ENCODE measurements at places on chromosomes 2 and 18. TPM values are rescaled to one million over a fixed set of nuclear protein-coding genes. Genes with fewer than 3 reads are reported as not detected.
A peak's percentile ranks its signal among the peaks of the same experiment; 100 is the strongest.

- no peak overlapping the region for H3K27ac ChIP-seq
- no peaks in the 10 kb centered on the region for H3K36me3 ChIP-seq
- no peaks in the 10 kb centered on the region for H3K27me3 ChIP-seq
- H3K4me3 ChIP-seq = no peak overlapping the region
Measured at GRCh38 chr2:62112179-62112578, 83.7 kb upstream of the B3GNT2 start.

DNA sequence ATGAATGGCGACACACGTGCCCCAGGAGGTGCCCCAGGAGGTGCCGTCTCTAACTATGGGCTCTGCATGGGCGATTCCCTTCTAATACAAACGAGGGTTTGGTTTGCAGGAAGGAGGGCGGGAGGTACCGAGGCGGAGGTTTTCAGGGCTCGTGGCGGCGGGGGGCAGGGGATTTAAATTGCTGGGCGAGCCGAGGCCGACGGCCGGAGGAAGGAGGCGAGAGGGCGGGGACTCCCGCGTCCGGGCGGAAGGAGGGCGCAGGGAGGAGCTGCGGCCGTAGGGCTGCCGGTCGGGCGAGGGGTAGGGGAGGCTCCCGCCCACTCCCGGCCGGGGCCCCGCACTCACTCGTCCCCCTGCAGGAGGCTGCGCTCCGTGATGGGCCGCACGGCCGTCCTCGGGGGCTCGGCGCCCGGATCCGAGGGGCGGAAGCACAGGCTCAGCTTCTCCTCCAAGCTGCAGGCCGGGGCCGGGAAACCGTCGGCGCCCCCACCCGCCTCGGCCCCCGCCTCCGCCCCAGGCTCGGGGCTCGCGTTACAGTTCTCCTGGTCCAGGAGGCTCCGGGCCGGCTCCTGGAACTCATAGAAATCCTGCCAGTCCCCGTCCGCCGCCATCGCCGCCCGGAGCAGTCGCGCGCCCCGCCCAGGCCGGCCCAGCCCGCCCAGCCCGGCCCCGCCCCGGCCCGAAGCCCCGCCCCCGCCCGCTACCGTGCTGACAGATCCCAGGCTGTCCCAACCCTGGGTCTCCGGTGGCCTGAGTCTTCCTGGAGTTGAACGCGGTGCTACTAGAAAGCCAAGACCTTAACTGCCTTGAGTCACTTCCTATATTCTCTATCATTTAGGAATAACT is at the start of gene FEZ2:
TSS of gene FEZ2 (minus strand) at position 637 of the 846 bp plus-strand sequence. CDS start at position 611, 26 bp downstream.
- peak within 1 kb of the TSS; percentile 99 for H3K4me3 ChIP-seq
- H3K27ac ChIP-seq = peak within 1 kb of the TSS; percentile 97
- peak; percentile 92 for DNase-seq

DNA sequence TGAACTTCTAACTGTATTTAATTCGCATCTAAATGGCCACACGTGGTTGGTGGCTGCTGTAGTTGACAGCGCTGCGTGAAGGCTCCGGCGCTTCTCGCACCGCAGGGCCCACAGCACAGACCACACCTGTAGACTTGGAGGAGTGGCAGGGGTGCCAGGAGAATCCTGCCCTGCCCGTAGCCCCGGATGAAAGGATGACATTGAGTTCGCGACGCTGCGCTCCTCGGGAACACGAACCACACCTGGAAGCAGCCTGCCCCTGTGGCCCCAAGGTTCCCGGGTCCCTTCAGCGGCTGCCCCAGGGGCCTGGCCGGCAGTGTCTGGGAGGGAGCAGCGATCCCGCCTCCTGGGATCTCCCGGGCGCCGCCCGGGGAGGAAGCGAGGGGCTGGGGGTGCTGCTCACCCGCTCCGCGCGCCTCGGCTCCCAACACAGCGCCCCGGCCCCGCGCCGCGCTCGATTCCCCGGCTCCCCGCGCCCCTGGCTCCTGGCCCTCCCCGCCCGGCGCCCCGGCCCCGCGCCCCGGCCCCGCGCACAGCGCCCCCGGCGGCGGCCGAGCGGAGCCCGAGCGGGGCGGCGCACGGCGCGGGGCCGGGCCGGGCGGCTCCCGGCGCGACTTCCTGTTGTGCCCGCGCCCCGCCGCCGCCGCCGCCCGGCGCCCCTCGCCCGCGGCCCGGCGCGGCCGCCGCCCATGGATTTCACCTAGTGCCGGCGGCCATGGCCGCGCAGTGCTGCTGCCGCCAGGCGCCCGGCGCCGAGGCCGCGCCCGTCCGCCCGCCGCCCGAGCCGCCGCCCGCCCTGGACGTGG is at the start of gene RNPEPL1:
TSS of gene RNPEPL1 (plus strand) at position 613 of the 806 bp plus-strand sequence. CDS start at position 716, 103 bp downstream.
- H3K36me3 ChIP-seq = peaks cover 5% of the 10 kb centered on the region
- peak; percentile 79 for DNase-seq
- peak within 1 kb of the TSS; percentile 93 for H3K27ac ChIP-seq

- H3K4me3 ChIP-seq = no peak overlapping the region
- no peaks in the 10 kb centered on the region for H3K36me3 ChIP-seq
- peak overlapping the region; percentile 71 for H3K27ac ChIP-seq
- peak; percentile 56 for DNase-seq
- H3K27me3 ChIP-seq = no peaks in the 10 kb centered on the region
- H3K4me1 ChIP-seq = peaks cover 3% of the 10 kb centered on the region
Measured at GRCh38 chr2:3626812-3627499, 31.0 kb upstream of the ALLC start.

DNA sequence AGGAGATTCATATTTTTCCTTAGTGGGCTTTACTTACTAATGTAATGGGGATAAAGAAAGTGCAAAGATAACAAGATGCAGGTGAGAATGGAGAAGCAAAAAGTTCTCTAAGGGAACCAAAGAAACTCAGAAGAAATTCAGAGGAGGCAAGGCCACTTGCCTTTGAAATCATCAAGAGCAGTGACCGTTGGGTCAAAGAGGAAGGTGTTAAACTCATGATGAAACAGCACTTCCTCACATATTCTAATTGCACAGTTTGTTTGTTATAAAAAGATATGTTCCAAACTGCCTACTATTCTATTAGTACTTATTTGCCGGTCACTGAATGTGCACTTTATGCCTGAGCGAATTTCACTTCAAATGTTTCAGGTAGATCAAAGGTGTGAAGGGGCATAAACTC is 975.1 kb downstream of the BCL11A start:
- no peak overlapping the region for H3K27ac ChIP-seq
- H3K4me1 ChIP-seq = no peaks in the 10 kb centered on the region
- H3K4me3 ChIP-seq = no peak overlapping the region

GRCh38 chr2:122491011-122491410 is 735.6 kb downstream of the TSN start:
- no peak overlapping the region for H3K27ac ChIP-seq
- H3K36me3 ChIP-seq = no peaks in the 10 kb centered on the region
- no peak overlapping the region for H3K4me3 ChIP-seq
- DNase-seq = no peak

GRCh38 chr18:6004683-6005082 is 109.4 kb upstream of the TMEM200C start:
- no peak overlapping the region for H3K27ac ChIP-seq
- DNase-seq = no peak
- no peak overlapping the region for H3K4me3 ChIP-seq
- no peaks in the 10 kb centered on the region for H3K36me3 ChIP-seq

- H3K4me1 ChIP-seq = no peaks in the 10 kb centered on the region
- H3K27ac ChIP-seq = no peak overlapping the region
- DNase-seq = no peak
- H3K27me3 ChIP-seq = no peaks in the 10 kb centered on the region
- no peak overlapping the region for H3K4me3 ChIP-seq
- H3K36me3 ChIP-seq = no peaks in the 10 kb centered on the region
Measured at GRCh38 chr2:33122726-33123125, 176.0 kb downstream of the LTBP1 start.

DNA sequence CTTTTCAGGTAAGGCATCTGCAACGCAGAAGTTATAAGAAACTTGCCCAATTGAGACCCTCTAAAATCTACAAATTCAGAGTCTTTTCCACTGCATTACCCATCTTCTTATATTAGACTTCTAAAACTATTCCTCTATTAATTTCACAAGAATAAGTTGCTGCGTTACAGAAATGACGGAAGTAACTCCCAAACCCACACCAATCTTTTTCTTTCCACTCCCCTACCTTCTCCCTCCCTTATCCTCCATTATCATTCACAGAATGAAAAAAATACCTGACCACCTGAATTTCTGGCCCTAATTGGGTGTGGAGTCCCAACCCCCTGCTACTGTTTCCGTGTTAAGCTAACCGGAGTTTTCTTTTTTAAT is 689 bp downstream of the RPRD1A start:
- H3K4me3 ChIP-seq = peak overlapping the region; percentile 72
- no peaks in the 10 kb centered on the region for H3K36me3 ChIP-seq
- no peaks in the 10 kb centered on the region for H3K27me3 ChIP-seq
- H3K4me1 ChIP-seq = peaks cover 9% of the 10 kb centered on the region

DNA sequence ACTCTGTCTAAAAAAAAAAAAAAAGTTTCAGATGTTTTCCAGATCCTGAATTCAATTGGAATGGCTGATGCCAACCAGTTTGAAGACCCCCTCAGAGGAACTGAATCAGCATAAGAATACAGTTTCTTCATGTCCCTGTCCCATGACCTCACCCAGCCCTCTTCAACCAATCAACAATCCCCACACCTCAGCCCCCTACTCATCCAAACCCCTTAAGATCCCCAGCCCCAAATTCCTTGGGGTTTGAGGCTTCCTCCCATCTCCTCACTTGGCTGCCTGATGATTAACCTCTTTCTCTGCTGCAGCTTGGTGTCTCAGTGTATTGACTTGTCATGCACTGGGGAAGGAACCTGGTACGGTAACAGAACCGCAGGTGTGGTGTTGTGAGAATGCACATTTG is 97.6 kb upstream of the CABLES1 start:
- H3K4me3 ChIP-seq = no peak overlapping the region
- H3K4me1 ChIP-seq = no peaks in the 10 kb centered on the region
- no peak for DNase-seq

The SLC40A1 gene
- total RNA-seq = 169 TPM

The TCF23 gene
- total RNA-seq = not detected

The DSG4 gene
- not detected for total RNA-seq

The KCNIP3 gene
- total RNA-seq = 3.0 TPM

All from upper lobe of right lung (tissue), 1 donor.